ENCODE measurements at places on chromosomes 6 and 20.

DNA sequence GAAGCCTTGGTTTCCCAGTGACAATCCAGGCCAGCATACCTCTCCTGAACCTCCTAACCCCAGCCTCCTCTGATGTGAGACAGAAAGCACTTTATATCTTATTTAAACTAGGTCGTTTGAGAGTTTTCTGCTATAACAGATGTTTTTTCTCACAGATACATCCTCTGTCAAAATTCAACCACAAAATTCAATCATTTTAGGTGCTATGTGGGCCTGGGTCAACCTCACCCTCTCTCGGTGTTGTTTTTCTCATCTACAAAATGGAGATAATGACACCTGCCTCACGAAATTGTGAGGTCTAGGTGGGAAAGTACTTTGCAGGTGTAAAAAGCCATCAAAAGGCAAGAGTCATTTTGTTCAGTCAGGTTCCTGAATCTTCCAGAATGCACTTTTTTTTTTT is 46.2 kb upstream of the NFATC2 start:
- DNase-seq: no peak

- DNase-seq: no peak
These were observed 217.5 kb upstream of the SUPT3H start for GRCh38 chr6:45595010-45595851.

DNA sequence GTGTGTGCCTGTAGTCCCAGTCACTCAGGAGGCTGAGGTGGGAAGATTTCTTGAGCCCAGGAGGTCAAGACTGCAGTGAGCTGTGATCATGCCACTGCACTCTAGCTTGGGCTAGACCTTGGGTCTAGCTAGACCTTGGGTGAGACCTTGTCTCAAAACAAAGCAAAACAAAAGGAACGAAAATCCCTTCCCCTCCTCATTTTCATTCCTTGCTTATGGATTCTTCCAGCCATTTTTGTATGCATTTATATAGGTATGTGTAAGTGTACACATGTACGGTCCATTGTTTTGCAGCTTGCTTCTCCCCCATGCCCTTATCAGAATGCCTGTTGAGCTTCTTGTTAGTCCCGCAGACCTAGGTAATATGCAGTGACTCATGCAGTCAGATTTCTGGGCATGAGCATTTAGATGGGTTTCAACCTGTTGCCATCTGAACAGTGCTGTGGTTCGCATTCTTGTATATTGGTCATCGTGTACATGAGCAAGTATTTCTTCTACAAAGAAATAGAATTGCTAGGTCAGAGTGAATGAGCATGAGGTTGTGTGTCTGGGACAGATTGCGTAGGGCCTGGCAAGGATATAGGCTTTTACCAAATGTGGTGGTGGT is 73.2 kb downstream of the ATRN start:
- no peak for DNase-seq

DNA sequence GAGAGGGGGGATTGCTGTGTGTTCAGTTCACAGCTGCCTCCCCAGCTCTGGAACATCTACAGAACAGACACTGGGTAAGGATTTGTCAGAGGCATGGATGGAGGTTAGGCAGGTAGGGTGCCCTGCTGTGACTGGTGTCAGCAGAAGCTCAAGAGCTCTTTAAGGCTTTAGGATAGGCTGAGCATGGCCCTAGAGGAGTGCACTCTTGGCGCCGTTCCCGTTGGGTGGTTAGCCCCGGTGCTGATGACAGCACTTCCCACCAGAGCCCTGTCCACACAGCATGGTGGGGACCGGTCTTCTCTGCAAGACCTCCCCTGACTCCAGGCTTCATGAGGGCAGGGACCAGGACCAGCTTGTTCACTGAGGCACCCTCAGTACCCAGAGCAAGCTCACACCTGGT is 262.0 kb downstream of the BMP7 start:
- DNase-seq: no peak

GRCh38 chr20:41320441-41320840 is 2.9 kb upstream of the ZHX3 start:
- DNase-seq: no peak

DNA sequence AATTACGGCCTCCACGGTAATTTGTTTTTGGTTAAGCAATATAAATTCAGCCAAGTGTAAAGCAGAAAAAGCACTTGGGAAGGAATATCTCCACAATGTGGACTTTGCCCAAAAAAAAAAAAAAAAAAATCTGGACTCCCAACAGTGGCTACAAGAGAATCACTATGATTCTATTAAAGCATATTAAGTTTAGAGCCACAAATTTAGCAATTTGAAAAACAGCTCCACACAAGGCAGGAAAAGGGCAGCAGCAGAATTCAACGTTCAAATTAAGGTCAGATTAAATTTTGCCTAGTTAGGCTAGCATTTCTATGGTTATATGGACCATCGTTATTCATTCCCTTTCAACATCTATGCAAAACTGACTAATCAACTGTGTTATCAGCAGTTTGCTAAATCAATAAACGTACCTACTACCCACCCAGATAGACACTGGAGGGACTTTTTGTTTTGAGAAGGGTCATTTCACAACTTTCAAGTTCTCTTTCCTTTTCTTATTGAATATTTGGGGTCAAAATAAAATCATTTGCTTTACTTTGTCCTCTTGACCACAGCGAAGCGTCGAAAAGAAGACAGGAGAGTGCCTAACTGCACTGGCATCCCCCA is 1.0 kb downstream of the MCM9 start:
- no peak for DNase-seq

- DNase-seq: no peak
These were observed 97.3 kb downstream of the CDKAL1 start for GRCh38 chr6:20631549-20631924.

GRCh38 chr6:137497721-137498463 is 3.7 kb upstream of the OLIG3 start:
- peak; percentile 48 for DNase-seq

- DNase-seq: no peak
These were observed at the start of gene STK35 for GRCh38 chr20:2101057-2101864. Gene STK35, plus strand, starts transcription at chr20:2101827. Its CDS starts 55 bp downstream, at chr20:2101882.

- DNase-seq: no peak
These were observed 184.9 kb downstream of the TINAG start for GRCh38 chr6:54493138-54493537.

GRCh38 chr20:46746956-46747526 is 37.6 kb downstream of the SLC2A10 start:
- no peak for DNase-seq

GRCh38 chr6:37524025-37524969 is 24.6 kb upstream of the CCDC167 start:
- no peak for DNase-seq

- no peak for DNase-seq
These were observed 212.7 kb downstream of the BCKDHB start for GRCh38 chr6:80319196-80319595.

GRCh38 chr6:33725222-33725621 is 13.7 kb upstream of the UQCC2 start:
- DNase-seq: no peak

GRCh38 chr6:28977341-28978132 is 27.6 kb downstream of the ZNF311 start:
- no peak for DNase-seq

GRCh38 chr20:25222461-25223178 is 25.3 kb upstream of the PYGB start:
- DNase-seq: no peak

DNA sequence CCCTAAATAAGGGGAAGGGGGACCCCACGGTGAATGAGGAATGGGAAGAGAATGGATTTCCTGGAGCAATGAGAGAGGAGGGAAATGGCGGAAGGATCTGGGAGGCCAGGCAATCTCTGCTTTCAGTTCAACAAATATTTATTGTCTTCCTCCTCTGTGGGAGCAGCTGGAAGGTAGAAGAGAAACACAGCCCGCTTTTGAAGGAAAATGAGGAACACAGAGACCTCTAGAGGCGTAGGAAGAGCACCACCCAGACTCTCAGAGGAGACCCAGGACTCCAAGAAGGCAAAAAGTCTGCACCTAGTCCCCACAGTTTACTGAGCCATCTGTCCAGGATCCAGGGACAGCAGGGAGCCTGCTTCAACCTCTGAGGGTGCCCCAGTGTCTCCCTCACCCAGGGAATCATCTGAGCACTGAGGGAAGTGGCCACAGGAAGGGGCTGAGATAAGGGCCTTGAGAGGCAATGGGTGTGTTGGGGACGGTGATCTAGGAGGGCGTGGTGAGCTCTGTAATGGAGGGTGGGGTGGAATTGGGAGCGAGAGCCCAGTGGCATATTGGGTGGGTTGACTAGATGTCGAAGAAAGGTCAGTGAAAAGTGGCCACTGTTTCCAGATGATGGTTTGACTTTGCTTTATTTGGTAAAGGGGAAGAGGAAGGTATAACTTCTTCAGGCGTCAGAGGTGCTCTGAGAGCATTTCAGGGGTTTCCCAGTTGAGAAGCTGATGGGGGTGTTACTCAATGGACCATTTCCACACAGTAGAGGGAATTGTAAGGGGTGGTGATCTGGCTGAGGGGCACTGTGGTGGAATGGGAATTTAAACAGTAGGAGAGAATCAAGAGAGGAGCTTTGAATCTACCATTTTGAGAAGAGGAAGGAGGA is 610 bp downstream of the PSORS1C1 start:
- DNase-seq: no peak

DNA sequence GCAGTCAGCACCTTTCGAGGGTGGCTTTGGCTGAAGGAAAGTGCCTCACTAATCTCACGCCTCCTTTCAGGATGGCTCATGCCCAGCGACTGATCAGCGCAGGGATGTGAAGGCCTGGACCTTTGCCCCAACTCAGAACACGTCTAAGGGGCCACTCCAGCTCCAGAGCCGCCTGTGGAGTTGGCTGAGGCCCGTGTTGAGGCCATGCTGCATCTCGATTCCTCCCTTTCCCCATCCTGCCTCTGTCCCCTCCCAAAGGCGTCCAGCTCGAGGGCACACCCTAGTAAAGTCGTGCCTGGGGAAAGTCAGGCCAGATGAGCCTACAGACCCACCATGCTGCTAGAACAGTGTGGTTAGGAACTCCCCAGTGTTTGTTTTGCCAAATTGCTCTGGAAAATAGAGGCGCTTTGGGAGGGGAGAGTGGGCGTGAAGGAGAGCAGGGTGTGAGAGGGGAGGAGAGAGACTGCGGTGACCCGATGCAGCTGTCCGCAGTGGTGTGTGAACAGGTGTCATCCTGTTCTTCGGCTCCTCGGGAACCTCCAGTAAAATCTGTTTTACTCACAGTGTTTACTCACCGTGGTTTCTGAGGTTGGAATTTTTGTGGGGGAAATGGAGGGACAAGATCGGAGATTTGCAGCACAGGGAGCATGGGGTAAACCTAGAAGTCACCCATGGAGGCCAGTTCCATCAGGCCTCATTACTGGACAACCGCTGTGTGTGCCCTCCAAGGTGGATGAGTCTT is 85.0 kb upstream of the PMEPA1 start:
- DNase-seq: no peak

DNA sequence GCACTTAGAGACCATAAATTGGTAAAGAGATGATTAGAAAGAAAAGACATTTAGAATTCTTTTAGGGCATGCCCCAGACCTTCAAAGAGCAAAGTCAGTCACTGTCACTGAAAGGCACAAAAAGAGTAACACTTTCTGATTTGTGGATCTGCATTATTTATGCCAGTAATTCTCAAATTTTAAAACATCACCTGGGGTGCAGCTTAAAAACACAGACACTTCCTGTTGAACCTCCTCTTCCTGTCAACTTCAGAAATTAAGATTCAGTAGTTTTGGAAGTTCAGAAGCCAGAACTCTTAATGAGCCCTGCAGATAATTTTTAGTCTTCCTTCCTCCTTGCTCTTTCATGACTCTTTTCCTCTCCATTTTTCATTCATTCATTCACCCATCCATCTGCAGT is 137.5 kb downstream of the NRN1 start:
- no peak for DNase-seq

- no peak for DNase-seq
These were observed 38.9 kb downstream of the CSNK2A1 start for GRCh38 chr20:504632-505075.

DNA sequence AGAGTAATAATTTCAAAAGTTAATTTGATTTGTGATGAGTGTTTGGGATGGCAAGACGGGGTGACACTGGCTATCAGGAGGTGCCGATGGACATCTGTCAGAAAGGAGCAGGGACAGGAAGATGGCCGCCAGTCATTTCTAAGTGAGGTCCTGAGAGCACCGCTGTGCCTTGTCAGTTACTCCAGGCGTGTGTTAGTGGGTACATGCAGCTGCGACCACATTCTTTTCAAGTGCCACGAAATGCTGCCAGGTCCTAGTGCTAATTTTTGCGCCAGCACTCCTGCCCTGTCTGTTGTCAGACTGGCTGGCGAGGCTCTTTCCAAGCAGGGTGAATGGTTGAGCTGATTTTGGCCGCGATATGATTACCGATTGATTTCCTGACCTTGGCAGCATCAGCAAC is 64.6 kb upstream of the INSM1 start:
- DNase-seq: no peak

GRCh38 chr6:129498950-129499842 is 210.8 kb downstream of the ARHGAP18 start:
- DNase-seq: peak; percentile 71

GRCh38 chr6:12232339-12232738 is 57.8 kb upstream of the EDN1 start:
- no peak for DNase-seq

DNA sequence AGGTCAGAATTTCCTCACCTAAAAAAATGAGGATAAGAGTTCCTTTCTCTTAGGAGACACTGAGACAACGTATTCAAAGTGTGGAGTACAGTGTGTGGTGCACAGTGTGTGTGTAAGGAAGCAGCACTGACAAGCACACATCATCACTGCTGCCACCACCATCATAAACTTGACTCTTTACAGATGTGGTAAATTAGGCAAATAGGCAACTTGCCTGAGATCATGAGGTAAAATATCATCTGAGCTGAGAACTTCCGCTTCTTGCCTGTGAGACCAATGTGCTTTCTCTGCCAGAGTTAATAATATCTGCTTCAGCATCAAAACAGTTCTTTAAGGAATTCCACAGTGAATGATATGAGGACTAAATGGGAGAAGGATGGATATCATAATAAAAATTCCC is 52.7 kb downstream of the LYRM4 start:
- no peak for DNase-seq

DNA sequence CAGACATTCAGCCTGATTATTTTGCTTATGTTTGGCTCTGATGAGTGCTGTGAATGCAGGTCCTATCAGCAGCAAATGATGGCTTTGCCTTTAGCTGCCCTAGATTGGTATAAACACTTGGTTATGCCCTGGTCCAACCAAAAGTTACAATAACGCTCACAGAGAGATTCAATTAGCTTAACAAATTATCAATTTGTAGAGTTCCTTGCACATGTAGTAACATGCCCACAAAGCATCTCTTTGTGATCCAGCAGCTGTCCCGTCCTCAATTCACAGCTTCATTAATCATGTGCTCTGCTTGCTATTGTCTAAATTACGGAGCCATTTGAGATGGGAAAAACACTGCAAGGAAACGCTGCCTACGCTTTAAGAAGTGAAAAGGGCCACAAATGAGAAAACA is 457.9 kb downstream of the HDGFL1 start:
- DNase-seq: peak; percentile 17

GRCh38 chr6:145289573-145289972 is 445.7 kb downstream of the EPM2A start:
- DNase-seq: no peak
